Immature natural killer cell (primary cell): ENCODE measurements at places on chromosomes 13 and 19. TPM values are rescaled to one million over a fixed set of nuclear protein-coding genes. Genes with fewer than 3 reads are reported as not detected.

- H3K27ac ChIP-seq, result no peak overlapping the region
- no peak for DNase-seq
These were observed 104.9 kb downstream of the HSPH1 start for GRCh38 chr13:31056644-31057271.

DNA sequence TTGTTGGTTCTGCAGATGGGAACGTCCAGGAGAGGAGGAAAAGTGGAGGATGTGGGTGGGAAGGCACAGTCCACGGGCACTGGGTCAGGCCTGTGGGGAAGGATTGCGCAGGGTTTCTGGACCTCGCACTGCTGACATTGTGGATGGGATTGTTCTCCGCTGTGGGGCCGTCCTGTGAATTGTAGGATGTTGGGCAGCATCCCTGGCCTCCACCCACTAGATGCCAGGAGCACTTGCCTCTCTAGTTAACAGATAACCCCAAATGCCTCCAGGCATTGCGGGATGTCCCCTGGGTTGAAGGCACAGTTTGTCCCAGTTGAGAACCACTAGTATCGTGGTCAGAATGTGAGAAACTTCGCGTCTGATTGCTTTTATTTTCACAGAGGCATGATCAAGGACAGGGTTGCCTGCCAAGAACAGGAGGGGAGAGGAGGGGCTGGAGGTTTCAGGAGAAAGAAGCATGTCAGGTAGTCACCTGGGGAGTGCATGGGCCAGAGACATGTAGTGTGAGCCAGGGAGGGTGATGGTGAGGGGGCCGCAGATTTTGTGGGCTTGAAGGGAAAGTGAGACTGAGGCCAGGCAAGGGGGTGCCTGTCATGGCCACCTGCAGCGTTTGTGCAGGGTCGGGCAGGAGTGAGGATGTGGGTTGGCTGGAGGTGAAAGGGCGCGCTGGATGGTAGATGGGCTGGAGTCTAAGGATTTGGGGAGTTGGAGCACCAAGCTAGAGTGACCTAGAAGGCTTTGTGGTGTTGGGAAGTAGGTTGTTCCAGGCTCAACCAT is 3.2 kb downstream of the ZNF628 start:
- H3K27me3 ChIP-seq, result peaks cover 14% of the 10 kb centered on the region
- DNase-seq, result no peak
- H3K4me1 ChIP-seq, result peaks cover 38% of the 10 kb centered on the region
- peak overlapping the region; percentile 38 for H3K4me3 ChIP-seq

GRCh38 chr19:41993612-41994483 is at the start of gene ATP1A3:
ATP1A3 (minus strand) TSS chr19:41994230; CDS start chr19:41994076, 154 bp downstream.
- peak; percentile 85 for DNase-seq
- H3K27ac ChIP-seq, result peak within 1 kb of the TSS; percentile 100
- H3K27me3 ChIP-seq, result peaks cover 12% of the 10 kb centered on the region

GRCh38 chr13:111562716-111563115 is 242.3 kb downstream of the TEX29 start:
- H3K4me3 ChIP-seq, result no peak overlapping the region
- DNase-seq, result no peak
- H3K36me3 ChIP-seq, result no peaks in the 10 kb centered on the region

- H3K4me3 ChIP-seq, result no peak overlapping the region
- no peak overlapping the region for H3K27ac ChIP-seq
- peaks cover 15% of the 10 kb centered on the region for H3K36me3 ChIP-seq
- DNase-seq, result no peak
- H3K4me1 ChIP-seq, result no peaks in the 10 kb centered on the region
These were observed 47.2 kb downstream of the ZAR1L start for GRCh38 chr13:32267836-32268439.

DNA sequence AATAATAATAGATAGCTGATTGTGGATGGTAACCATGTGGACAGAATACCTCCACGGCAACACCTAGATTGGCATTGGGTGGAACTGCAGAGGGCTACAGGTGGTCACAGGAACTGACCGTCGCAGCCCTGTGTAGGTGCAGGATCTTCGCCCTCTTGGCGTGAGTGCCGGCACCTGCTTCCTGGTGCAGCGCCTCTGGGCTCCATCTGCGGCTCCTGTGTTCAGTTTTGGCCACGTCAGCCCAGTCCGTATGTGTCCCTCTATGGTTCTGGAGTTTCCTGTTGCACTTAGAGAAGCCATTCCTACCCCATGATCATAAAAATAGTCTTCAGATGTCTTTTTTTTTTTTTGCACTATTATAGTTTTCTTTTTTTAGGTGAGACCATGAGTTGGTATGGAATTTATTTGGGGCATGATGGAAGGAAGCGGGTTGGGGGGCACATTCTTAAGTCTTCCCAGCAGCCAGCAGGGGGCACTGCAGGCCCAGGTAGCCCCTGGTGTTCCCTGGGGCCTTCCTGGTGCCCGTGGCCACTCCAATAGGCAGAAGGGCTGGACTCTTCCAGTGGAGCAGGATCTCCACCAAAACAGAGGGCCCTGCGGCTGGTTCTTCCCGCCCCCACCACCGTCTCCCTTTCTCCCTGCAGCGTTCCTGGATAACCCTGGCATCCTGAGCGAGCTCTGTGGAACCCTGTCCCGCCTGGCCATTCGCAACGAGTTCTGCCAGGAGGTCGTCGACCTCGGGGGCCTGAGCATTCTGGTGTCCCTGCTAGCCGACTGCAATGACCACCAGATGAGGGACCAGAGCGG is 10.1 kb upstream of the SLC25A42 start:
- no peaks in the 10 kb centered on the region for H3K4me1 ChIP-seq
- peak; percentile 58 for DNase-seq
- H3K27ac ChIP-seq, result no peak overlapping the region
- no peaks in the 10 kb centered on the region for H3K27me3 ChIP-seq

GRCh38 chr13:97359181-97360057 is 74.5 kb upstream of the RAP2A start:
- no peak overlapping the region for H3K4me3 ChIP-seq
- H3K27ac ChIP-seq, result peak overlapping the region; percentile 54
- peaks cover 31% of the 10 kb centered on the region for H3K36me3 ChIP-seq
- no peaks in the 10 kb centered on the region for H3K27me3 ChIP-seq
- no peaks in the 10 kb centered on the region for H3K4me1 ChIP-seq

DNA sequence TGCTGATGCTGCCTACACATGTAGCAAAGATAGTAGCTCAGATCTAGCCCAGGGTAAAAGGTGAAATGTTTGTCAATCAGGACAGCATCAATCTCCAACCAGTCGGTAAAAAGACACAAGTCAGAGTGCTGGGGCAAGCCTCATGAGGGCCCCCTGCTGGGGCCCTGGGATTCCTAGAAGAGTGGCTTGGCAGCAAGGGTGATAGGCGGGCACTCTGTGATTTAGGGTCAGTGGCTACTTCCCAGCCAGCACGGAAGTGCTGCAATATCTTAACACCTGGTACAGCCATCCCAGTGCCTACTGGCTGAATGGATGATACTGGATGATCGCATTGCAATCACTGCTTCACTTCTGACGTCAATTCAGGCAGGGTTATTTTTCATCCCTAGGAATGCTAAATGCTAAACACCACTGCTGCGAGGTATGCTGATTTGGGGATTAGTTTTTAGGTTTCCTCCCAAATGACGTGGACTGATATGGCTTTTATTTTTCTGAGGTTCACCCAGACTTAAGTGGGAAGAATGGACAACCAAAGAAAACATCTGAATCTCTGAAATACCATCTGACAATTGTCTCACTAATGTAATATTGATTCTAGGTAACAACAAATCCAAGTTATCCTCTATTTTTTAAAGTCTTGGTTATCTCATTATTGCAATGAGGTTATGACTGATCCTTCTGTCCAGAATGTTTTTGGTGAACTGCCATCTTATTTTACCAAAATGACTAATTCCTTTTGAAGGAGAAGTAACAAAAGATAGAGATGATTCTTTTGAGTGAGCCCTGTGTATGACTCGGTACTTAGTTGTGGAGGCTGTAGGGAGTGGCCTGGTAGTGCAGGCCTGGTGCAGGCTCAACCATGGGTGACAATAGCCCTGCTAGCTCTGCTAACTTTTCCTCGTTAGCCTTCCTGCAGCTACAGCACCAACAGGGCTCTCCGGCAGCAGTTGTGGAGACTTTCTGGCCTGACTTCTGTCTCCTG is 432.5 kb downstream of the FGF9 start:
- H3K27me3 ChIP-seq, result peaks cover 4% of the 10 kb centered on the region
- H3K27ac ChIP-seq, result no peak overlapping the region
- no peak overlapping the region for H3K4me3 ChIP-seq
- DNase-seq, result no peak
- H3K4me1 ChIP-seq, result peaks cover 17% of the 10 kb centered on the region

DNA sequence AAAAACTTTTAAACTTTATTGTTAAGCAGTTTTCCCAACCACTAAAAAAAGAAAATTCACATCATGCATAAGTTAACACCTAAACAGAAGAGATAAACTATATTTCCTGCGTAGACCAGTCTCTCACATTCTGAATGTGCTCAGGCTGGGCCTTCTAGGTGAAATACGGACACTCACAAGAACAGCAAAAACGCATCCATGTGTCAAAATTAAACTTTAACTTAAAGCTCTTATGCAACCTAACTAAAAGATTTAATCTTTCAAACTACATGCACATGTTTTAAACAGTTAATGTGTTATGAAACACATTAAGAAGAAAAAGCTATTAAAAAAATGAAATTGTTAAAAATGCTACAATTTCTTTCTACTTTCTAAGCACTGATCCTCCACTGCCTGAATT is 2.6 kb downstream of the SAFB2 start:
- peaks cover 12% of the 10 kb centered on the region for H3K36me3 ChIP-seq
- H3K4me3 ChIP-seq, result no peak overlapping the region
- peaks cover 58% of the 10 kb centered on the region for H3K4me1 ChIP-seq
- H3K27me3 ChIP-seq, result peaks cover 16% of the 10 kb centered on the region
- DNase-seq, result no peak
- H3K27ac ChIP-seq, result peak overlapping the region; percentile 15

GRCh38 chr13:100552755-100553154 is 35.8 kb downstream of the GGACT start:
- H3K27me3 ChIP-seq, result no peaks in the 10 kb centered on the region
- H3K36me3 ChIP-seq, result no peaks in the 10 kb centered on the region
- no peak for DNase-seq
- no peak overlapping the region for H3K4me3 ChIP-seq

Gene ZNF730
- polyA plus RNA-seq, result 0.21 TPM

Gene CD22
- polyA plus RNA-seq, result not detected

Gene ZIK1
- 5.5 TPM for polyA plus RNA-seq

Gene PNMA8B
- not detected for polyA plus RNA-seq

Gene ZNF470
- polyA plus RNA-seq, result not detected

Gene METTL21C
- polyA plus RNA-seq, result not detected

Gene CPAMD8
- 2.1 TPM for polyA plus RNA-seq

Gene YJEFN3
- polyA plus RNA-seq, result 0.21 TPM

Gene SIAH3
- not detected for polyA plus RNA-seq

Gene LRP3
- polyA plus RNA-seq, result not detected

Gene LMTK3
- polyA plus RNA-seq, result not detected

Gene GIPC1
- 42.0 TPM for polyA plus RNA-seq
